ENCODE measurements at places on chromosomes 5 and 9.

- DNase-seq, result no peak
Measured at GRCh38 chr5:148469501-148469935, 85.8 kb downstream of the FBXO38 start.

DNA sequence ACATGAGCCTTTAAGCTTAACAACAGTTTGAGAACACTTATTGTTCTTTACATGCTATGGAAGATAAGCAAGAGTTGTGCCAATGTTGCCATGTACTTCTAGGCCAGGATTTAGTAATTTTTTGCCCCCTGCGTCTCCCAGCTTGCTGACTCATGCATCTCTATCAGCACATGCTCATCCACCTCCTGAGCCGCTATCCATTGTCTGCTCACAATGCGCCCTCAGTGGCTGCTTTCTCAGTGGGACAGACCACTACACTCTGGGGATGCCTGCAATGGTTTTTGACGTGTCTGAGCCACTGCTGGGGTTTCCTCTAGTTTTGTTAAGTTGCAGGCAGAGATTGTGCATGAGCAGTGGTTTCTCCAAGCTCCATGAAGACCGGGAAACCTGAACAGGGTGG, 50.9 kb upstream of the PHF2 start:
- no peak for DNase-seq

DNA sequence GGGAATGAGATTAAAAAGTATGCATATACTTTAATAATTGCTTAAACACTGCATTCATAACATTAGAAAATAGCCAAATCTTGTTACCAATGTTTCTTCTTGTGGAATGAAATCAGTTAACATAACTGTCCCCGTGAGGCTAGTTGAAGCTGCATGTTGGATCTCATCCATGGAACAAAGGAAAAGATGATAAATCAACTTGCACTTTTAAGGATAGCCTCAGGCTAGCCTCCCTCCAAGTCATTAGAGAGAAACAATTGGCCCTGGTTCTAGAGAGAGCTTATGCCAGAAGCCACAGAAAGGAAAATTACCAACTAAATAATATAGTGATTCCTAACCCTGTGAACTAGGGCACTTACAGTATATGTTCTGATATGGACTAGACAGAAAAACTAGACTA, 66.9 kb downstream of the GRIN3A start:
- no peak for DNase-seq

- no peak for DNase-seq
Measured at GRCh38 chr5:390623-391491, 52.1 kb upstream of the EXOC3 start.

DNA sequence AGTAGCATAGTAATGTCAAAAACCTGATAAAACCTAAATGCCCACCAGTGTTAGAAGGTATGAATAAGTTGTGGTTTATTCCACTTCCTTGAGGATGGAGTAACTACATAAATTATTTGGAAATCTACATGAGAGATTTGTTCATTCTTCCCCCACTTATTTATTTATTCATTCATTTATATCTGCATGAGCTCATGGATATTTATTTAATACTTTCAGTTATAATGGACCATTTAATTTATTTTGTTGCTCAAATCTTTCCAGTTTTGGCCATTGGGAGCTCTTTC, 223.8 kb upstream of the S1PR3 start:
- no peak for DNase-seq

- DNase-seq, result no peak
Measured at GRCh38 chr5:95177456-95177855, 107.4 kb downstream of the MCTP1 start.

DNA sequence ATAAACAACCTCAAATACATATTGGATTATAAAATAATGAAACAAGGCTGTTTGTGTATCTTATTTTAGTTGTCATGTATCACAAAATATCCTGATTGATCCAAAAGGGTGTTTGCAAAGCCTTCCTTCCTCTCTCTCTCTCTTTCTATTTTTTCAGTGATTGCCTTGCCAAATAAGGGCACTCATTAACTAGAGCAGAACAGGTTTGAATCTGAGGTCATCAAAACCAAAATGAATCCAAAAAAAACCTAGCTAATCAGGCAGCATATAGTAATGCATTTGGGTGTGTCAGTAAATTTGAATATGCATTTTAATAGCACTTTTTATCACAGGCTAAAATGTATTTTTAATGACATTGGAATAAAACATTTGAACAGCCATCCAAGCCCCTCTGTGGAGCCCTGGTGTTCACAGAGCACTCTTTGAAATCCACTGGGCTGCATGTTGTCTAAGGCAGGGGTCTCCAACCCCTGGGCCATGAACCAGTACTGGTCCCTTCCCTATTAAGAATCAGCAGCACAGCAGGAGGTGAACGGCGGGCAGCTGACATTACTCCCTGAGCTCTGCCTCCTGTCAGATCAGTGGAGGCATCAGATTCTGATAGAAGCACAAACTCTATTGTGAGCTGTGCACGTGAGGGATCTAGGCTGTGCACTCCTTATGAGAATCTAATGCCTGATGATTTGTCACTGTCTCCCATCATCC, 171.8 kb upstream of the RAI14 start:
- DNase-seq, result no peak

GRCh38 chr5:7246287-7246686, 149.7 kb upstream of the ADCY2 start:
- DNase-seq, result no peak

DNA sequence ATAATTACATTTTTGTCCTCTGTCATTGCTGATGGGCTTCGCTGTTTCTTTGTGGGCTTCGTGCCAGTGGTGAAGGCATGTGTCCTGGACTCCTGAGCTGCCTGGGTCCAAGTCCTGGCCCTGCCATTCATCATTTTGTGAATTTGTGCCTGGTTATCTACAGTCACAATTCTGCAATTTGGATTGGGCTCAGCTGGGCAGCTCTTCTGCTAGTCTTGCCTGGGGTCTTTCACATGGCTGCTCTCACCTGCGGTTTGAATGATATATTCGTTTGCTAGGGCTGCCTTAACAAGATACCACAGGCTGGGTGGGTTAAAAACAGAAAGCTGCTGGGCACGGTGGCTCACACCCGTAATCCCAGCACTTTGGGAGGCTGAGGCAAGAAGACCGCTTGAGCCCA, 192.7 kb upstream of the IER5L start:
- no peak for DNase-seq

- no peak for DNase-seq
Measured at GRCh38 chr5:8770431-8770830, 775.4 kb downstream of the SEMA5A start.

DNA sequence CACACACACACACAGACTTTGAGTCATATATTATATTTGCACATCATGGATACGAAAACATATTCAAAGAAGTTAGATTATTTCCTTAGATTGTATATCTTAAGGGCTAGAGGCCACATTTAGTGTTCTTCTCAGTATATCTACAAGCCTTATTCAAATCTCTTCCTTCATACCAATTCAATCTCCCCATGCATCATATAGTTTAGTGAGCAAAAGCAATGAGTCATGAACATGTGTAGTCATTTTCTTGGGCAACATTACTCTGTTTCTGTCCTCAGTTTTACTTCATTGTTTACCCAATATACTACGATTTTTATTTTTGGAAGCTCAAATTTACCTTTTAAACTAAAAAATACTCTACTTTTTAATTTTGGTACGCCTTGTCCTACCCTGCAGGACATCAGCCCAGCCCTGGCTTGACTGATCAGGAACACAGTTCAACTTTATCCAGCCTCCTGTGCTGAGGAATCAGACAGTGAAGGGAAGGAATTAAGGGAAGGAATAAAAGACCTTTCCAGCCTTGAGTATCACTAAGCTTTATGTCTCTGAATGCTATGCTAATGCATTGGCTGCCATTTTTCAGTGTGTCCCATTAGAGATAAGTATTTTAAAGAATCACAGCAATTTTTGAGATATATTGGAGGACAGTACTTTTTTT, 101.7 kb upstream of the FST start:
- DNase-seq, result no peak

DNA sequence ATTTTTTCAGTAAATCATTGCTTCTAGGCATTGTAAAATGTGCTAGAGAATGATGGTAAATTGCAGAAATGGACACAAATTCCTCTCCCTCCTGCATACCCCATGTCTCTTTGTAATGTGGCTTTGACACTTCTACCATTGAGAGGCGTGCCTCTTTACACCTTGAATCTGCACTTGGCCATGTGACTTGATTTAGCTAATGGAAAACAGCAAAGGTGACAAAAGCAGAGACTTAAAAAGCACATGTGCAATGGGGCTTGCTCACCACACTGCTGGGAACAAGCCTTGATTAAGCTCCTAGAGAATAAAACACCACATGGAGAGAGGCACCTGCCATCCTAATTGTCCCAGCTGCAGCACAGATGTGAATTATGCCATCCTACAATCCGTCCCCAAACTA, 69.9 kb upstream of the NAA35 start:
- DNase-seq, result no peak

DNA sequence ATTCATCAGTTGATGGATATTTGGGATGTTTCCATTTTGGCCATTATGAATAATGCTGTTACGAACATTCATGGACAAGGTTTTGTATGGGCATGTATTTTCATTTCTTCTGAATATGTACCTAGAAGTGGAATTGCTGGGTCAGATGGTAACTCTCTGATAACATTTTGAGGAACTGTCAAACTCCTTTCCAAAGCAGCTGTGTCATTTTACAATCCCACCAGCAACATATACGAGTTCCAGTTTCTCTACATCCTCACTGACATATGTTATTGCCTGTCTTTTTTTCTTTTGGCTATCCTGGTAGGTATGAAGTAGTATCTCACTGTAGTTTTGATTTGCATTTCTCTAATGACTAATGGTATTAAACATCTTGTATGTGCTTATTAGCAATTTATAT, 86.7 kb downstream of the PRKACG start:
- DNase-seq, result no peak

- DNase-seq, result peak; percentile 88
Measured at GRCh38 chr5:57834829-57835608, 352.4 kb upstream of the ACTBL2 start.

DNA sequence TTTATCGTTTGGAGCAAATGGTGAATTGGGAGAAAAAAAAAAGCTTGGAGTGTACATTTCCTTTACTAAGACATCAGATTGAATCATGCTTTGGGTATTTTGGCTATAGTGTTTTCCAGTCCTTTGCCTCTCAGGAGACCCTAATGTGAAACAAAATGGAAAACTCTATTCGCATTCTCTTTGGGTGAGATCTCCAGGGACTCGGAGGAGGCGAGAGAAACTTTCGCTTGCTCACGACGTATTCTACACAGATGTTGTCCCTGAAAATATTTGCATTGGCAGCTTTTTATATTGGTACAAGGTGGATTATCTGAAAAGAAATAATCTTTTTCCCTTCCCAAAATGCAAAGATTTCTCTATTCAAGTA, 1240.1 kb upstream of the WWC1 start:
- no peak for DNase-seq

GRCh38 chr9:135463140-135463539, 16.4 kb upstream of the PPP1R26 start:
- DNase-seq, result peak; percentile 30

DNA sequence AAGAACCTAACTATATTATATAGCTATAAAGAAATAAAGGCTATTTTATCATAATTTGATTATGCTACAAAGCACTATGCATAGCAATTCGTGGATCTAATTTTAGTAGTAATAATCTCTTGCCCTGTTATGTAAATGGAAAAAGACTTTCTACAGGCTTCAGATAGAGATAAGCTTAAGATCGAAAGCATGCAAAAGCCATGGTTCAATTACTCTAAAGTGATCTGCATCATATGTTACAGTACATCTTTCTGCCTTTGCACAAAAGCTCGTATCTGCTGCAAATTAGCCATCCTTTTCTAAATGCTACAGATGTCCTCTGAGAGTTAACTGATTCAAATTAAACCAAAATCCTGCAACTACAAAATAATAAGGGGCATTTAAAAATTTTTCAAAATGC, 234.8 kb upstream of the TMEM161B start:
- DNase-seq, result no peak

GRCh38 chr9:87337335-87338087, 160.2 kb upstream of the DAPK1 start:
- no peak for DNase-seq

GRCh38 chr5:125696762-125697161, 726.4 kb upstream of the GRAMD2B start:
- DNase-seq, result no peak

DNA sequence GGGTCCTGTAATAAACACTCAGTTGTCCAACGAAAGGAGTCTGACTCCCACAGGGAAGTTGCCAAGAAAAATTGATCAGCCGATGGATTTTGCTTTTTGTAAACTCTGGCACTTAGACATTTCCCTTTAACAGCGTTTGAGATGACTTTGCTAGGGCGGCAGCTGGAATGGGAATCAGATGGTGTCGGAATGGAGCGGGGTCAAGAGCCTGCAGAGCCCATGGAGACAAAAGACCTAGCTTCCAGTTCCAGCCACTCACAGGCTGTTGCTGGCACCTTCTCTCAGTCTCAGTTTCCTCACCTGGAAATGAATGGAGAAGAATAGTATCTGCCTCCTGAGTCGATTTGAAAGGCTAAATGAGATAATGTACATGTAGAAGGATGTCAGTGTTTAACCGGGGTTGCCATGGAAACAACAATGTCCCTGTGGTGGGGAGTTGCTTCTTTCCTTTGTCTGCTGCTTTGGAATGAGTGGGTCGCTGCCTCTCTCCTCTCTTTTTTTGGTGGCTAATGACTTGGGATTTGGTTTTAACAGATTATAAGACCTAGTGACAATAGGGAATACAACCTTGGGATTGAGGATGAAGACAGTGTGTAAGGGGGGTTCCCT, 137.4 kb downstream of the GAS1 start:
- DNase-seq, result no peak

GRCh38 chr9:133098871-133099270, 22.2 kb downstream of the RALGDS start:
- DNase-seq, result no peak

DNA sequence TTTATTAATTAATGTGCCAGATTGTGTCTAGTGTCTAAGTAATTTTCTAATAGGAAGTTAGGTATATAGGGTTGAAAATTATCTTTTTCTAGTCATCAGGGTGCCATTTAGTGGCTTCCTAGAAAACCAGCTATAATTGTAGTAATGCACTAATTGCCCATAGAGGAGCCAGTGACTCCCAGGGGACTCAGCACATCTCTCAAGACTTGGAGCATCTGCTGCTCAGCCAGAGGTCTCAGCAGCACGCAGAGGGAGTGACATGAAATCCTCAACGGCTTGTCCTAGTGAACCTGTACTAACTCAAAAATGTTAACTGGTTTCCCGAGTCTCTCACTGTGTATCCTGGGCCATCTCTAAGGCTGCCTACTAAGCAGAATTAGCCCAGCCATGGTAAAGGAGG, 78.2 kb upstream of the MAN2A1 start:
- peak; percentile 75 for DNase-seq

Data from WERI-Rb-1 (cell line).